Naive thymus-derived CD8-positive, alpha-beta T cell (primary cell): ENCODE measurements at places on chromosomes 3 and 15. TPM values are rescaled to one million over a fixed set of nuclear protein-coding genes. Genes with fewer than 3 reads are reported as not detected.

Gene PLS1
- total RNA-seq, result 3.2 TPM

Gene GRM2
- total RNA-seq, result 2.9 TPM

DNA sequence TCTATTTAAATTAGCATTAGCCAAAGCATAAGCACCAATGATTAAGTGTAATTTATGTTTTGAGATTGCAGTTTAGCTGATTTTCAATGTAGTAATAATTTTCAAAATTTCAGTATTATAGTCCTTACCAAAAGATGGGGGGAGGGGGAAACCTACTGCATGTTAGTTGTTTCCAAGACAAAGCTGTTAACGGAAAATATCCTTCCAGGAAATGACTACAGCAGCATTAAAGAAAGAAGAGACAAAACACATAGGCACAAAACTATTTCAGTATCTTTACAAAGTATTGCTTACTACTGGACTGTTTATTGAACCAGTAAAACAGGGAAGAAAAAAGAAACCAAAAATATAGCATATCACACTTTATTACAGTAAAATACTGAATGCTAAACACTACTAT is 10.5 kb downstream of the BNIP2 start:
- no peaks in the 10 kb centered on the region for H3K36me3 ChIP-seq
- H3K27ac ChIP-seq, result no peak overlapping the region
- H3K4me3 ChIP-seq, result no peak overlapping the region
- DNase-seq, result no peak

DNA sequence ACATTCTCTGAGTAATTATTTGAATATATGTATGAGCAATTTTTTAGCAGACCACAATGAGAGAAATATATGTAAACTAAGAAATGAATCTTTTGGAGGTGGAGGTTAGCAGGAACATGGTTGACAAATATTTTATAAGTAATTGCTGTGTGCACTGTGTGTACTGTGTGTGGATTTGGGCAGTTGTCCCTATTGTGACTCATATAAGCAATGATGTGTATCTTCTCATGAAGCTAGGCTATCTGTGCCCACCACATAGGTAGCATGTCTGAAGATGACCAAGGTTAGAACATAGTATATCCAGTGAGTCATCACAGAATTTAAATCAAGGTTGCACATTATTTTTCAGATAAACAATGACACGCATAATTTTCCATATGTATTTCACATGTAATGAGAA is 713.9 kb upstream of the GBE1 start:
- H3K4me1 ChIP-seq, result no peaks in the 10 kb centered on the region
- H3K27ac ChIP-seq, result no peak overlapping the region
- no peaks in the 10 kb centered on the region for H3K27me3 ChIP-seq
- no peaks in the 10 kb centered on the region for H3K36me3 ChIP-seq

- no peaks in the 10 kb centered on the region for H3K36me3 ChIP-seq
- H3K27me3 ChIP-seq, result peaks cover 34% of the 10 kb centered on the region
- no peak overlapping the region for H3K4me3 ChIP-seq
- H3K27ac ChIP-seq, result no peak overlapping the region
- H3K4me1 ChIP-seq, result peaks cover 6% of the 10 kb centered on the region
Observed at GRCh38 chr3:64039981-64040733, 16.9 kb upstream of the PSMD6 start.

DNA sequence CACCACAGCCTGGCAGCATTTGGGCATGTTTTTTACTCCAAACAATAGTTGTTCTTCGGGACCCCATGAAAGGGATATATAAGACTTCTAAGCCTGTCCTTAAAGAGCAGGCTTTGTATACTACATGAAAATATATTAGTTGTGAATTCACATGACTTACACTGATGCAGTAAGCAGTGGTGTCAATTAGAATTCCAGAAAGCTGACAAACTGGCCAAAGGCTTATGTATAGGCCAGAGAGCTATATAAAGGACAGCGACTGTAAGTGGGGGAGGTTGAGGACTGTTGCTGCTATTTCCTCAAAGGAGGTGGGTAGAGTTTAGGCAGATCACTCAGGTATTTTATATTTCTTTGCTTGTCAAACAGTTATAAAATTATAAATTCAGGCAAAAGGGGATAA is 24.8 kb downstream of the KPNA4 start:
- no peak overlapping the region for H3K4me3 ChIP-seq
- H3K36me3 ChIP-seq, result peaks cover 10% of the 10 kb centered on the region
- no peaks in the 10 kb centered on the region for H3K27me3 ChIP-seq
- peaks cover 55% of the 10 kb centered on the region for H3K4me1 ChIP-seq

DNA sequence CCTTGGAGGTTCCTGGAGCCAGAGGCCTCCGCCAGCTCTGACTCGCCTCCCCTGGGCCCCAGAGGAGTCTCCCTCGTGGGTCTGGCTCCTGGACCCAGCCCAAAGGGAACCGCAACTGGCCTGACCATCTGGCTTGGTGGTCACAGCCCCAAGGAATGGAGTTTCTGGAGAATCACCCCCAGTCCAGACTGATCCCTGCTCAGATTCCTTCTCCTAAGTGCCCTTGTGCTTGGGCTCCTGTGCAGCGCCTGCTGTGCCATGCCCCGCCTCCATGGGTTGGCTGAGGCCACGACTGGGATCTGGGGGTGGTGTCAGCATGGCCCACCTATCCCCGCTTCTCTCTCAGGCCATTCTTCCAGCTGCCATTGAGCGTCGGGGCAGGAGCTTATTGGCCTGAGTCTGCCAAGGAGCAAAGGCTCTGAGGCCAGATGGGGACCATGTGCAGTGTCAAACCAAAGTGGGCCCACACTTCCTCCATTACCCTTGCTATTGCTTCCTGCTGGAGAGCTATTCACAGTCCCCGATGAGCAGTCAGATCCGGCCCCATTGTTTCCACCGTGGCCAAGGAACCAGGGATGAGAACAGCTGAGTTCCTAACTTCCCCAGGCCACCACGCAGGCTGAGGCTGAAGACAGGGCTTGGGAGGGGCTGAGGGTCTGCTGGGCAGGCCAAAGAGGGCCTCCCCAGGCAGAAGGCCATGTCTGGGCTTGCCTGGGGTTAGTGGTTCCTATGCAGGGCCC is 19.0 kb downstream of the CSPG4 start:
- no peaks in the 10 kb centered on the region for H3K36me3 ChIP-seq
- peaks cover 22% of the 10 kb centered on the region for H3K4me1 ChIP-seq
- no peak for DNase-seq
- no peak overlapping the region for H3K4me3 ChIP-seq

DNA sequence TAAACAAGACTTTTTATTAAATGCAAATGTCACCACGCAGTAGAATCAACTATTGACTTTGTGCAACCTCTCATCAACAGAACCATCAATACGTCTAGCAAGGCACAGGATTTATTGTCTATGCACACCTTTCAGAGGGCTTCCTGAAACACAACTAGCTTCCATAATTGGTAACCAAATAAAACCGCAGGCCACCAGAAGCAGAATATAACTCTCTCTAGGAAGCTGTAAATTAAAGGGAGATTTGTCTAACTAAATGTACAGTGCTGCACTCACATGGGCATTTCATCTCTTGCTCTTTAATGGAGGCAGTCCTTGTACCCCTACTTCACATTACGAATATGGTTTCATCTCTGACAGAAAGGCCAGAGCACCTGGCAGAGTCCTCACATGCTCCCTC is 93.0 kb downstream of the FHIT start:
- H3K4me1 ChIP-seq, result peaks cover 5% of the 10 kb centered on the region
- no peaks in the 10 kb centered on the region for H3K27me3 ChIP-seq
- H3K36me3 ChIP-seq, result no peaks in the 10 kb centered on the region
- DNase-seq, result no peak
- H3K4me3 ChIP-seq, result no peak overlapping the region
- H3K27ac ChIP-seq, result no peak overlapping the region

DNA sequence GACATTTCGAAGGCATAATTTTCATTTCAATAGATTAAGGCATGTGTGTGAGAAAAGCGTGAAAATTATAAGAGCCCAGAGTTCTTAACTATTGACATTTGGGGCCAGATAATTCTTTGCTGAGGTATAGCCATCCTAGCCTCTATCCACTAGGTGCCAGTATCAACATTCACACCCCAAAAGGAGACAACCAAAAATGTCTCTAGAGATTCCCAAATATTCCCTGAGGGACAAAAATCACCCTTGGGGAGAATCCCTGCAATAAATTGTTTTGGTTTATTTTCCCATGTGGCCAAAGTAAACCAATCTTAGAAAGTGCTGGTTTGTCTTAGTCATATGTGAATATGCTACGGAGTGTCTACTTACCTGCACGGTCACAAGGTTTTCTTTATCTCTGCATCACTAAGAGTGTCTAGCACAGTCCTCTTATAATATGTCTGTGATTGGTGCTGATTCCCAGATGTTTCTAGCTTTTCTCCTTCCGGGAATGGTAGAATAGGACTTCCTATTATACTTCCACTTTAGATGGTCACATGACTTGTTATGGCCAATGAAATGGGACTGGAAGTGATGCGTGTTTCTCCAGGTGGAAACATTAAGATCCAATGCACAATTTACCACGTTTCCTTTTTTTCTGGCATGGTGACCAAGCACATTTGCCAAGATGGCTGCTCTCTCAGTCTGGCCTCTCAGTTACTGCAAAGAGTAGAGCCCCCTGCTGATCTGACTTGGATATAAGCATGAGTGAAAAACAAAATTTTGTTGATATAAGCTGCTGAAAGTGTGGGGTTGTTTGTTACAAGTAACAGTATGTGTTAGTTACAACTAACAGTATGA is 8.0 kb upstream of the KBTBD8 start:
- no peak for DNase-seq
- no peak overlapping the region for H3K27ac ChIP-seq
- no peaks in the 10 kb centered on the region for H3K36me3 ChIP-seq
- no peak overlapping the region for H3K4me3 ChIP-seq

Gene PIGZ
- total RNA-seq, result 0.19 TPM

DNA sequence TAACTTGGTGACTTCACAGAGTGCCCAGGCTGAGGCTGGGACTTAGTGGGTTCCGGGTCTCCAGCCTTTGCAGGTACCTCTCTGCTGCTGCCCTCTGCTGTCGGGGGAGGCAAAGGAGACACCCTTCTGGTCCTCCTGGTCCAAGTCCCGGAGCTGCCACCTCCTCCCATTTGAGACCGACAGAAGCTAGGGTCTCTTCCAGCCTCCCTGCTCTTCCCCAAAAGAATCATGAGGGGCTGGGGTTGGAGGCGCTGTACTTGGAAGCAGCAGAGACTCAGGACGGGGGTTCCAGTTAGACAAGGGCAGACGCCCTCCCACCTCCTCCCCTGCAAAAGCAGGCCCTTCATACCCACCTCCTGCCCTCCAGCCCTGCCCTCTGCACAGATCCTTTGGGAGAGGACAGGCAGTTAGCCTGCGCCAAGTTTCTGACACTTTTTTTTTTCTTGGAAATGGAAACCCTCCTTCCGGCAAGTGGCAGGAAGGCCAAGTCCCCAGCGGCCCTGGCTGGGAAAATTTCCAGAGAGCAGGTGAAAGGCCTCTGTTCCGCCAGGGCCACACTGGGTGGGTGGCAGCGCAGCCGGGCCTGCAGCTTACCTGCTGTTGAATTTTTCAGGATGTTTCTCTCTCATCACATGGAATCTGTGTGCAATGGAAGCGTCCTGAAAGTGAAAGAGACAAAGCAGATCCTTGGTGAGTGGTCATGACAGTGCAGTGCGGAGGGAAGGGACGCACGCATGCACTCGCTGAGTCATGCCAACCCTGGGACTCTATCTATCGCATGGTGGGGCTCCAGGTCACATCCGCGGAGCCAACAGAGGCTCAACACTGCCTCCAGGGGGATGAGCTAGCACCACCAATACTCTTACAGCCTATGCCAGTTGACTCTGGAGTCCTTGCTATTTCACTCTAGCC is 119.9 kb downstream of the DGKG start:
- peak overlapping the region; percentile 36 for H3K4me3 ChIP-seq
- DNase-seq, result peak; percentile 39
- peaks cover 21% of the 10 kb centered on the region for H3K27me3 ChIP-seq
- H3K4me1 ChIP-seq, result peaks cover 6% of the 10 kb centered on the region

- H3K36me3 ChIP-seq, result no peaks in the 10 kb centered on the region
- DNase-seq, result no peak
- no peak overlapping the region for H3K4me3 ChIP-seq
- no peaks in the 10 kb centered on the region for H3K27me3 ChIP-seq
Observed at GRCh38 chr15:85777250-85778106, 17.2 kb downstream of the KLHL25 start.

GRCh38 chr15:73737535-73737934 is 15.6 kb downstream of the INSYN1 start:
- no peak overlapping the region for H3K27ac ChIP-seq
- H3K36me3 ChIP-seq, result no peaks in the 10 kb centered on the region
- H3K27me3 ChIP-seq, result peaks cover 2% of the 10 kb centered on the region
- no peak overlapping the region for H3K4me3 ChIP-seq

Gene PLD1
- 0.44 TPM for total RNA-seq

DNA sequence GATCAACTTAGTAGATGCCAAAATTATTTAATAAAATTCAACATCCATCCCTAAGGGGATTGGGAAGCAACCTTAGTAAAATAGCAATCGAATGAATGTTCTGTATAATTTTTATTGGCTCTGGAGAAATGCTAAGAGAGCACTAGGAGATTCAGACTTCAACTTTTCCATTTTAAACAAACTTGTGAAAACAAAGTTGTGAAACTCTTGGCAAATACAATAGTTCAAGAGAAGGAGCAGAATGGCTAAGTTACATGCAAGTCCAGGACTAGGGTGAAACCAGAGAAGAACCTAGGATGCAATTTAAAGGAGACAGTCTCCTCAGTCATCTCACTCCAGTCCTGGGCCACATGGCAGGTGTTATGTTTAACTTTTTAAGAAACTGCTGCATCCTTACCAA is 16.7 kb upstream of the ZNF280D start:
- H3K4me3 ChIP-seq, result no peak overlapping the region
- no peak overlapping the region for H3K27ac ChIP-seq
- no peak for DNase-seq
- H3K36me3 ChIP-seq, result peaks cover 2% of the 10 kb centered on the region

Gene NECTIN3
- total RNA-seq, result 4.8 TPM

DNA sequence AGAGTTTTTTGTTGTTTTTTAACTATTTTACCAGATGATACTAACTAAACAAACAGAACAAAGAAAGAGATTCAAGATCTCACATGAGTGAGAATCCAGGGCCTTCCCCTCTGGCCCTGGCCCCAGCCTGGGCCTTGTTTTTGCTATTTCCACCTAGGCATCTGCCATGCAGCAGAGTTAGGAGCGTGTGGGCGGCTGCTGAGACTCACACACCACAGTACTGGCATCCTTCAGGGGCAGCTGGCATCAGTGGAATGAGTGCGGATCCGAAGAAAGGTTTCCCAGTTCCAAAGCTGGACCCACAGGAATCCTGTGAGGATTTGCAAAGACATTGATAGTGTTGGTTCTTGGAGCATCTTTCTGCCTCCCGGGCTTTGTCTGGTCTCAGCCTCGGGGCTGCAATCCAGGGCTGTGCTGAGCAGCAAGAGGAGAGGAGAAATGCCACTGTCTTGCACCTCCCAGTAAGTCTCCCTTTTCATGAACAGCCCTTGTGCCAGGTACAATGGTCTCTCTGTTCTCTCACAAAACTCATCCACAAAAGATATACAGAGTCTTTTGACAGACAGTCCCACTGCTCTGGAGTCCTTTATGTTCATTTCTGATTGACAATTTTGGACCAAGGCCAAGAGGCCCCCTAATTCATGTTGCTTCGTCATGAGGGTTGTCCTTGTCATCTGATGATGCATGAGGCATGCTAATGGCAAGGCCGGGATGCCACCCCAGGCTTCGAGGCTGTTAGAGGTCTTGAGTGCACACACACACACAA is 46.6 kb downstream of the APH1B start:
- DNase-seq, result no peak
- H3K27ac ChIP-seq, result no peak overlapping the region
- no peaks in the 10 kb centered on the region for H3K36me3 ChIP-seq
- no peak overlapping the region for H3K4me3 ChIP-seq
- no peaks in the 10 kb centered on the region for H3K4me1 ChIP-seq
- H3K27me3 ChIP-seq, result no peaks in the 10 kb centered on the region
